ENCODE measurements at places on chromosomes 2 and 18. TPM values are rescaled to one million over a fixed set of nuclear protein-coding genes. Genes with fewer than 3 reads are reported as not detected.

The RIT2 gene
- not detected for polyA plus RNA-seq

The C1QL2 gene
- not detected for polyA plus RNA-seq

The SELENOI gene
- 9.3 TPM for polyA plus RNA-seq

The ANKRD30BL gene
- 0.08 TPM for polyA plus RNA-seq

The GPBAR1 gene
- 2.0 TPM for polyA plus RNA-seq

The EML6 gene
- polyA plus RNA-seq = 52.3 TPM

The DNAH6 gene
- 0.04 TPM for polyA plus RNA-seq

The DCDC2C gene
- 0.46 TPM for polyA plus RNA-seq

The FOXI3 gene
- polyA plus RNA-seq = 0.09 TPM

The SLC5A7 gene
- 0.06 TPM for polyA plus RNA-seq

The POTEI gene
- polyA plus RNA-seq = 0.04 TPM

The BOLL gene
- polyA plus RNA-seq = 3.0 TPM

The SGO2 gene
- polyA plus RNA-seq = 5.9 TPM

The FECH gene
- polyA plus RNA-seq = 20.3 TPM

The LYPD1 gene
- 3.3 TPM for polyA plus RNA-seq

The CDK15 gene
- polyA plus RNA-seq = 2.9 TPM

The DNAJC5G gene
- 0.34 TPM for polyA plus RNA-seq

The SNTG2 gene
- not detected for polyA plus RNA-seq

The RAB17 gene
- 1.6 TPM for polyA plus RNA-seq

The SERPINB13 gene
- polyA plus RNA-seq = 0.43 TPM

The CEP192 gene
- polyA plus RNA-seq = 22.0 TPM

The TP53I3 gene
- 32.6 TPM for polyA plus RNA-seq

The IL1R2 gene
- polyA plus RNA-seq = 0.31 TPM

The NT5C1B gene
- polyA plus RNA-seq = not detected

The MAT2A gene
- 188 TPM for polyA plus RNA-seq

The CCDC141 gene
- 81.5 TPM for polyA plus RNA-seq

Data from hindlimb muscle (tissue), 1 donor.